ENCODE measurements at places on chromosomes 7 and 10.
A peak's percentile ranks its signal among the peaks of the same experiment; 100 is the strongest.

GRCh38 chr10:16520900-16521299, 779 bp downstream of the C1QL3 start:
- DNase-seq, result peak; percentile 36

GRCh38 chr7:16728811-16729210, 24.7 kb upstream of the TSPAN13 start:
- no peak for DNase-seq

DNA sequence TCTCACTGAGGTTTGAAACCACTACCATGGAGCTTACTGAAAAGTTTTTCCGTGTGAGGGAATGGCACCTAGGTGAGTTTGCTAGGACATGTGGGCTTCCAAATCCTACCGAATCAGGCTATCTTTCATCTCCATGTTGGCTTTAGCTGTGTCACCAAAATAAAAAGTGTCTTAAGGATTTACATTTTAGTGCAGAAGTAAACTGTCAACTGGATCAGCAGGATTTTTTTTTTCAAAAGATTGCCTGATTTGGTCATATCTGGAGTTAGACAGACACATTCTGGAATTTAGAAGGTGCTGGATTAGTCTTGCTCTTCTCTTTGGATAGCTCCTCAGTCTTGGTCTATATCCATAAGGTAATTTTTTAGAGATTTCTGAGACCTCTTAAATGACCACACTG, 5.5 kb downstream of the ARID5B start:
- no peak for DNase-seq

- no peak for DNase-seq
Measured at GRCh38 chr7:29346231-29346978, 151.8 kb downstream of the CHN2 start.

GRCh38 chr7:135335628-135336139, 102.0 kb downstream of the STRA8 start:
- peak; percentile 40 for DNase-seq

Data from stimulated activated CD4-positive, alpha-beta T cell treated with anti-CD3 and anti-CD28 coated beads, Interleukin-4, amount 100 ng/mL, for 48 hours (primary cell).